Dermis microvascular lymphatic vessel endothelial cell (primary cell): ENCODE measurements at places on chromosomes 2 and 18. TPM values are rescaled to one million over a fixed set of nuclear protein-coding genes. Genes with fewer than 3 reads are reported as not detected.

Gene ALPP
- not detected in 2 replicates for total RNA-seq

Gene TMEM200C
- total RNA-seq = under 0.01 TPM in 1 of 2 replicates, not detected in the other

Gene EPHA4
- 2.2 and 2.4 TPM in 2 replicates for total RNA-seq

Gene FLACC1
- total RNA-seq = 0.13 and 0.39 TPM in 2 replicates

Gene GRP
- total RNA-seq = not detected in 2 replicates

Gene E2F6
- total RNA-seq = 8.9 and 12.0 TPM in 2 replicates

Gene NEU2
- total RNA-seq = not detected in 2 replicates

Gene LOXHD1
- total RNA-seq = under 0.01 TPM in 2 replicates

Gene CDK15
- not detected in 2 replicates for total RNA-seq

Gene TEX51
- total RNA-seq = not detected in 2 replicates

Gene COBLL1
- total RNA-seq = 1.6 and 2.2 TPM in 2 replicates

Gene ECEL1
- under 0.01 TPM in 1 of 2 replicates, not detected in the other for total RNA-seq

Gene DCDC2C
- total RNA-seq = 0.13 TPM in 2 replicates

Gene ACAA2
- 16.7 and 22.0 TPM in 2 replicates for total RNA-seq

Gene VSNL1
- total RNA-seq = 0.13 TPM in 1 of 2 replicates, not detected in the other

Gene CENPA
- 5.2 and 17.1 TPM in 2 replicates for total RNA-seq

Gene HAAO
- total RNA-seq = not detected in 2 replicates

Gene ZC3H15
- 43.2 and 47.4 TPM in 2 replicates for total RNA-seq

Gene SLC14A1
- total RNA-seq = not detected in 2 replicates

Gene UGT1A8
- total RNA-seq = not detected in 2 replicates

Gene CCDC102B
- total RNA-seq = 24.8 and 34.0 TPM in 2 replicates

Gene MORN2
- total RNA-seq = 7.6 and 9.6 TPM in 2 replicates

Gene LIMS1
- total RNA-seq = 217 and 543 TPM in 2 replicates

Gene GKN1
- total RNA-seq = not detected in 2 replicates

Gene LOXL3
- 0.77 and 2.0 TPM in 2 replicates for total RNA-seq

Gene COLEC11
- total RNA-seq = 0.13 and 0.51 TPM in 2 replicates

Gene RNF125
- total RNA-seq = 4.4 and 4.5 TPM in 2 replicates

Gene LONRF2
- total RNA-seq = not detected in 2 replicates

Gene LBX2
- total RNA-seq = 0.39 and 0.51 TPM in 2 replicates

Gene ME2
- 26.3 and 33.1 TPM in 2 replicates for total RNA-seq

Gene KIF3C
- 10.5 and 13.0 TPM in 2 replicates for total RNA-seq

Gene SDC1
- total RNA-seq = 2.6 and 16.3 TPM in 2 replicates

Gene RNF152
- total RNA-seq = 83.6 and 125 TPM in 2 replicates
